ENCODE measurements at places on chromosomes 6 and 20. TPM values are rescaled to one million over a fixed set of nuclear protein-coding genes. Genes with fewer than 3 reads are reported as not detected.

Gene ARMC12
- total RNA-seq, result 1.3 TPM

Gene FERMT1
- total RNA-seq, result not detected

Gene DLK2
- not detected for total RNA-seq

Gene ZC3H12D
- total RNA-seq, result 0.21 TPM

Gene PKIB
- total RNA-seq, result 35.0 TPM

Gene CDH4
- 1.3 TPM for total RNA-seq

Gene SPATA2
- total RNA-seq, result 7.1 TPM

Gene HLA-DQB1
- total RNA-seq, result not detected

Gene RBPJL
- total RNA-seq, result not detected

GRCh38 chr6:167422934-167423333 is 98.0 kb downstream of the TTLL2 start:
- no peaks in the 10 kb centered on the region for H3K4me1 ChIP-seq
- peaks cover 24% of the 10 kb centered on the region for H3K27me3 ChIP-seq
- H3K27ac ChIP-seq, result no peak overlapping the region
- DNase-seq, result peak; percentile 76

DNA sequence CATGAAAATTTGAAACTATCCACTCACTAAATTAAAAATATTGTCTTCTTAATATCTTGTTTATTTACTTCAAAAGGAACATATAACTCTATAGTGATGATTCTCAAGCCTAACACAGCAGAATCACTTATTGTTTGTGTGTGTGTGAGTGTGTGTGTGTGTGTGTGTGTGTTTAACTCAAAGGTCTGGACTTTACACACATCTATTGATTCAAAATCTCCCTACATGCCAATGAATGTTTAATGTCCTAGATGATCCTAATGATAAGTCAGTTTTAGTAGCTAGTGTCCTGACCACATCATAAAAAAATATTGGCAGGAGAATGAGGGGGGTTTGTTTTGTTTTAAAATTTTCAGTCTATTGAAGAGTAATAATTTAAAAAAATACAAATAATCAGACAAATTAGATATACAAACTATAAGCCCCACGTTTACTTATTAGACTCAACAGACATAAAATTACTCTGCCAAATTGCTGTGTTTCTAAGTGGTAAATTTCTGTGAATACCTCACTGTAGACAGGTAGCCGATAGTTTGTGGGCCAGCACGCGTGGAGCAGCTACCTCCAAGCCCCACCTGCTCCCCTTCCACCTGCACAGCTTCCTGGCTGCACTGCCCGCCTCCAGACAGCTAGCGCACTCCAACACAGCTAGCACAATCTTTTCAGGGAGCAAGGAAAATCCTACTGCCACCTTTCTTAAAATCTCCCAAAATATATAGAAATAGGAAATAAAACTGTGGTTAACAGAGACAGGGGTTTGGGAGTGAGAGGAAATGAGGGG is 349.6 kb downstream of the PKHD1 start:
- no peak for DNase-seq
- no peak overlapping the region for H3K4me3 ChIP-seq
- no peak overlapping the region for H3K27ac ChIP-seq
- H3K36me3 ChIP-seq, result no peaks in the 10 kb centered on the region
- H3K4me1 ChIP-seq, result no peaks in the 10 kb centered on the region

DNA sequence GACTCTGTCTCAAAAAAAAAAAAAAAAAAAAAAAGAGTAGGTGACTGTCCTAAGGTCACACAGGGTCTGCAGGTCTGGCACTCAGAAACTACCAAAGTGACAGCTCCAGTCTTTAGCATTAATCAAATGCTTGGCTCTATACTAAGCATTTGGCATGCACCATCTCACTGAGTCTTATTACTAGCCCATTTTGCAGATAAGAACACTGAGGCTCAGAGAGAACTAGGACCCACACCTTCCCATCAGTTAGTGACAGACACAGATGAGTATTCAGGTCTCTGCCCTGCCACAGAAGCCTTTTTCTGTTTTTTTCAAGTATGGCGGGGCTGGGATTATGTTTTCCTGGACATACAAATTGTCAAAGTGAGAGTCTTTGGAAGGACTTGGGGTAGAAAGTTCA is 23.1 kb upstream of the VSTM2L start:
- no peak overlapping the region for H3K4me3 ChIP-seq
- peaks cover 8% of the 10 kb centered on the region for H3K27me3 ChIP-seq
- no peaks in the 10 kb centered on the region for H3K36me3 ChIP-seq
- DNase-seq, result no peak

GRCh38 chr6:25478973-25479372 is 173.0 kb upstream of the SCGN start:
- H3K4me3 ChIP-seq, result no peak overlapping the region
- H3K27ac ChIP-seq, result no peak overlapping the region
- no peaks in the 10 kb centered on the region for H3K27me3 ChIP-seq
- no peaks in the 10 kb centered on the region for H3K4me1 ChIP-seq
- no peak for DNase-seq

DNA sequence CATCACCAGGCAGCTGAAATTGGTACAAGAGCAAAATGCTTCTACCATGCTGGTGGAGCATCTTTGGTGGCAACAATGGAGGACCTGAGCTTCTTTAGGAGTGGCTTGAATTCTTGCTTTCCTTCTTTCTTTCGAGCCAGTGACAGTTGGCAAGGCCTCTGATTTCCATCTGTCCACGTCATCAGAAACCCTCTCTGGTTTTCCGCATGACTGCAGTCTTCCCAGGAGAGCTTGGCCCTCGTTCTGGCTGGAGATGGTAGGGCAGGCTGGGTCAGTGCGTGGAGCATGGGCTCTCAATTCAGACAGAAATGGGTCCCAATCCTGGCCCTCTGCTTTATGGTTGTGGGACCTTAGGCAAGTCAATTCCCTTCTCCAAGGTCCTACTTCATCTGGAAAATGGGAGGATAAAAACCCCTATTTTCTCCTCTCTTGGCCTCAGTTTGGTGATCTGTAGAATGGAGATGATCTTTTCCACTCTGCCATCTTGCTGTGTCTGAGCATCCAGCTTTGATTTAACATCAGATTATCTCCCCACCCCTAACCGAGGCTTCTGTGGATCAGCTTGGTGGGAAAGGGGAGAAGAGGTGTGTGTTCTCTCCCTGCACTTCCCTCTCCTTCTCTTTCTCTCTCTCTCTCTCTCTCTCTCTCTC is 3.6 kb upstream of the BPIFB1 start:
- no peak overlapping the region for H3K27ac ChIP-seq
- H3K4me3 ChIP-seq, result no peak overlapping the region
- no peaks in the 10 kb centered on the region for H3K36me3 ChIP-seq
- peaks cover 21% of the 10 kb centered on the region for H3K27me3 ChIP-seq

DNA sequence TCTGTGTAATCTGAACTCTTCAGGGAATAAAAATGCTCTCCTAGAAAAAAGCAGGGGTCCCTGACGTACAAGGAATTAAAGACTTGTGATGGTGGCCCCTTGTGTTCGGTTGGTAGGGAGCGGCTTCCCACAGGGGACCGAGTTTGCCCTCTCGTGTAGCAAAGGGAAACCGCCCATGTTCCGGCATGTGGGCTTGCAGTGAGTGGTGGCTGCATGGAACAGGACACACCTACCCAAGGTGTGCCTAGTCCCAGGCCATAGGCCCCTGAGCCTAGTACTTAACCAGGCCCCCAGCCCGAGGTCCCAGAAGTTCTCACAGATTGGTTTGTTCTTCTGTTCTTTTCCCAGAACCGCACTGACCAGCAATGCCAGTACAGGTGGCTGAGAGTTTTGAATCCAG is 15.5 kb downstream of the MYBL2 start:
- DNase-seq, result no peak
- no peaks in the 10 kb centered on the region for H3K36me3 ChIP-seq
- no peak overlapping the region for H3K4me3 ChIP-seq
- no peak overlapping the region for H3K27ac ChIP-seq
- no peaks in the 10 kb centered on the region for H3K27me3 ChIP-seq

DNA sequence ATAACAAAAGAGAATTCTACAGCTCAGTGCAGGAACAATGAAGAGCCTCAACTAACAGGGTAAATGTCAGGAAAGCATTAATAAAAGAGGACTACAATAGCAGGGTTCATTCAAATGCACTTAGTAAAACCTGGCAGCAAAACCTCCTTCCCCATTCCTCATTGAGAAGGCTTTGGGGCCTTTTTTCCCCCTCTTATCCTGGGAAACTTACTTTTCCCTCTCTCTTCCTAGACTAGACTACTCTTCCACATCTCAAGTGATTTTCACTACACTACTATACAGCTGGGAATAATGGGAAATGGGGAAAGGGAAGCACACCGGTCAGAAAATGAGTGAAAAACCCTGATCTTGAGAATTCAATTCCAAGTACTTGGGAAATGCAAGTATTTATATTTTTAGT is 10.1 kb downstream of the ROMO1 start:
- no peak overlapping the region for H3K4me3 ChIP-seq
- no peak overlapping the region for H3K27ac ChIP-seq
- peaks cover 55% of the 10 kb centered on the region for H3K36me3 ChIP-seq
- H3K4me1 ChIP-seq, result peaks cover 7% of the 10 kb centered on the region

DNA sequence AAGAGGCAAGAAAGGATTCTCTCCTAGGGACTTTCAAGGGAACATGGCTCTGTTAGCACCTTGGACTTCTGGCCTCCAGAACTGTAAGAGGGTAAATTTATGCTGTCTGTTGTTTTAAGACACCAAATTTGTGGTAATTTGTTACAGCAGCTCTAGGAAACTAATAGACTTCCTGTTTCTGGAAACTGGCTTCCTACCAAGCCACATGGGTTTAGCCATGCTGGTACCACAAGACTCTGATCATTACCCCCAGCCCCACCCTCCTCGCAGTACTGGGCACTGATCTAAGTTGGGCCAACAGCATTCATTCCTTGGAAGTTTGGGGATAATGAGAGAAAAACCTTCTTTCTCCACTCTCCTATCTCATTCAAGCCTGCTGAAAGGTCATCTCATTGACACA is 109.5 kb upstream of the SMLR1 start:
- H3K27me3 ChIP-seq, result peaks cover 4% of the 10 kb centered on the region
- no peaks in the 10 kb centered on the region for H3K36me3 ChIP-seq
- no peak for DNase-seq
- H3K27ac ChIP-seq, result no peak overlapping the region
- no peaks in the 10 kb centered on the region for H3K4me1 ChIP-seq

All from osteocyte (in vitro differentiated cells).